Fibroblast of villous mesenchyme (primary cell): ENCODE measurements at places on chromosomes 3 and 15. TPM values are rescaled to one million over a fixed set of nuclear protein-coding genes. Genes with fewer than 3 reads are reported as not detected.

- DNase-seq = peak; percentile 29
Measured at GRCh38 chr3:128547368-128547987, 54.5 kb upstream of the GATA2 start.

- DNase-seq = peak; percentile 16
Measured at GRCh38 chr3:40623567-40623966, 98.8 kb downstream of the ZNF621 start.

- DNase-seq = no peak
Measured at GRCh38 chr15:89645680-89646079, 9.6 kb downstream of the KIF7 start.

Gene MKRN3
- 0.86 and 0.97 TPM in 2 replicates for total RNA-seq

DNA sequence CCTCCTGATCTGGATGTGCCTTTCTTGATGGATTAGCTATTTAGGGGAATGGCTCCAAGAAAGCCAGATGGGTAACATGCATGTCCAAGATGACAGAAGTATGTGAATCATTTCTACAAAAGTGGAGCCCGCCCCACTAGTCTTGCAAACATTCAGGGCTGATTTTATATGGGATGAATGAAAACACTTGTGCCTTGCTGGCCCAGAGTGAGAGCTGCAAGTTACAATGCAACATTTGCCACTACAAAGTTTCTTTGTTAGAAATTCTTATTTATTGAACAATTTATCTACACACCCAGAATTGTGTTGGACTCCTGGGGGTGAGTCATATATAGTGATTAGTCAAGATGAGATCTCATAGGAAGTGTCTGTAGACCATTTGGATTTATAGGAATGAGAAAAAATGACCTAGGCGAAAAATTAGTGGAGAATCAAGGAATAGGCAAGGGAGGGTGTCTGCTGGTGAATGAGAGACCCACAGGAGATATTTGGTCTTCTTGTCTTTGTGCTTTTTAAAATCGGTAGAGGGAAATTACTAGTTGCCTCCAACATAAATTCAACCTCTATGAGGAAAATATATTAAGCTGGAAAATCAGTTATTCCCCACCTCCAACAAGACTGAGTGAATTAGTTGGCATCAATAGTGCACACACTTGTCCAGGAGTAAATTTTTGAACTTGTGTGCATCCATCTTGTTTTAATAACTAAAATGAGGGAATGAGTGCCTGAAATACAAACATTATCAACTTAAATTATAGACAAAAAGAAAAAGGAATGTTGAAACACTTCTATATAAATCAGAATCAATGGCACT is 53.5 kb upstream of the DCBLD2 start:
- DNase-seq = no peak

DNA sequence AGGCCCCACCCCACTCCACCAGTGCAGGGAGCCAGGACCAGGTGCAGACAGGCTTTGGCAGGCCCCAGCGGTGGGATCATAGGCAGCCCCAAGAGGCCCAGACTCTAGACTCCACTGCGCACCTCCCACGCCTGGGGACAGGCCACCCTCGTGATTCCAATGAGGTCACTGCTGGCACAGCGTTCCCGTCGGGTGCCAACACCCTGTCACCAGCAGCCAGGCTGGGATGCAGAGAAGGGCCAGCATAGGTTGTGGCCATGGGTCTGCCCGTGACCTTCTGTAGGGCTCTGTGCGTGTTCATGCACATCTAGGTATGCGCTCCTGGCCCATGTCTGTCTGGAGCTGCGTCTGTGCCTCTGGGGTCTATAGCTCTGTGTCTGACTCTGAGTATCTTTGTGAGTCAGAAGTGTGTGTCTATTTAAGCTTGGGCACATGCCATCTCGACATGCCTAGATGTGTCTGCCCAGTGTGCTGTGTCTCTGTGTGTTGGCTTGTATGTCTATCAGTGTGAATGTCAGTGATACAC is 13.0 kb downstream of the VIPR1 start:
- no peak for DNase-seq

DNA sequence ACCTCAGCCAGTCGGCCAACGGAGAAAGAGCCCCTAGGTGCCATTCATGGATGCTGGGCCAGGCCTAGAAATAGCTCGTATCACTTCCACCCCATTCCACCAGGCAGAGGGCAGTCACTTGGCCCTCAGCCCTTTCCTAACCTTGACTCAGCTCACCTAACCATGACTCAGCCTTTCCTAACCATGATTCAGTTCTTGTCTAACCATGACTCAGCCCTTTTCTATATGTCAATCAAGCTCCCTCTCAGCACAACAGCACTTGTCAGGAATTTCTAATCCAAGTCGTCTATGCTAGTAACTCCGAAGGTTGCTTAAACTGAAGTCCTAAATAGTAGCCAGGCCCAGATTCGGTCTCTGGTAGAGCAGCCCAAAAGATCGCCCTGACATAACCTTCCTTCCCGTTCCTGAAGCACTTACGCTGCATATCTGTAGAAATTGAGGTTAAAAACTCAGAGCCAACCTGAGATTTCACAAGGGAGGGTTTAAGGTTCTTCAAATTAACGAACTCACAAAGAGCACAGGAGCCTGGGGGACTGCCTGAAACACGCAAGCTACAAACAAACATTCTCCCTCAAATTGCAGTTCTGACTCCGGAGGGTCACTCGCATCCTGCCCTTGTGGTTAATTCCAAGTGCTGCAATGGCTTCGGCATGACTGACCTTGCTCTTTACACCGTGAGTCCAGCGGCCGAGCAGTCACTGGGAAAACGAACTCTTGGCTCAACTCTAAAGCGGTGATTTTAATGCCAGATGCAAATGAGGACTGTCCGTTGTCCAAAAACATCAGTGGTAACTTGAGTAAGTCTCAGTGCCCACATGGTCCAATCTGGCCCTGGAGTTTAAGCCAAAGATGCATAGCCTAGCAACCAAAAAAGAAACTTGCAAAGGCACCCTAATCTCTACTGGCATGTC is 99.9 kb downstream of the ADAMTS17 start:
- peak; percentile 37 for DNase-seq

DNA sequence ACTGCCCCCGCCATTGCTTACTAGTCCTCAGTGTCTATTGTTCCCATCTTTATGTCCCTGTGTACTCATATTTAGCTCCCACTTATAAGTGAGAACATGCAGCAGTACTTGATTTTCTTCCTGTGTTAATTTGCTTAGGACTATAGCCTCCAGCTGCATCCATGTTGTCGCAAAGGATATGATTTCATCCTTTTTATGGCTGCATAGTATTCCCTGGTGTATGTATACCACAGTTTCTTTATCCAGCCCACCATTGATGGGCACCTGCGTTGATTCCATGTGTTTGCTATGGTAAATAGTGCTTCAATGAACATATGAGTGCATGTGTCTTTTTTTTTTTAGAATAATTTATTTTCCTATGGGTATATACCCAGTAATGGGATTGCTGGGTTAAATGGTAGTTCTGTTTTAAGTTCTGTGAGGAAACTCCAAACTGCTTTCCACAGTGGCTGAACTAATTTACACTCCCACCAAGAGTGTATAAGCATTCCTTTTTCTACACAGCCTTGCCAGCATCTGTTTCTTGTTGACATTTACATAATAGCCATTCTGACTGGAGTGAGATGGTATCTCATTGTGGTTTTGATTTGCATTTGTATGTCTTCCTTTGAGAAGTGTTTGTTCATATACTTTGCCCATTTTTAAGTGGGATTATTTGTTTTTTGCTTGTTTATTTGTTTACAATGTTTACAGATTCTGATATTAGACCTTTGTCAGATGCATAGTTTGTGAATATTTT is 53.7 kb downstream of the GALK2 start:
- peak; percentile 78 for DNase-seq

GRCh38 chr3:189502676-189503257 is 128.4 kb upstream of the TP63 start:
- no peak for DNase-seq

- no peak for DNase-seq
Measured at GRCh38 chr3:121126707-121127035, 218.7 kb downstream of the STXBP5L start.

GRCh38 chr3:185925353-185925752 is 12.5 kb downstream of the TRA2B start:
- DNase-seq = no peak

Gene TM4SF1
- 52.2 and 80.3 TPM in 2 replicates for total RNA-seq

DNA sequence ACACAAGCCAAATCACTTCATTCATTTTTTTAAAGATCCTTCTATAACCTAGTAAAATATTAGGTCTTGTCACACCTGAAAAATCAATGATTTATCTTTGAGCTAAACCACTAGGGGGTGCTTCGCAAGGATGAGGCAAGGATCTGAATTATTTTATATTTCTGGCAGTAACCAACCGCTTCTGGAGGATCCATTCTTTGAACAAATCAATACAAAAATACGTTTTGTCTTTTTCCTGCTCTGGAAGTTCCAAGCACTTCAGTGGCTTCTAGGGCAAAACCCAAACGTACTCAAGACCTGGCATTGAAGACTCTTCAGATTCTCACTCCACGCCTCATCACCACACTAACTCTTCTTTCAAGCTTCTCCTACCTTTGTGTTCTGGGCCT is 486 bp downstream of the LSG1 start:
- peak; percentile 55 for DNase-seq

DNA sequence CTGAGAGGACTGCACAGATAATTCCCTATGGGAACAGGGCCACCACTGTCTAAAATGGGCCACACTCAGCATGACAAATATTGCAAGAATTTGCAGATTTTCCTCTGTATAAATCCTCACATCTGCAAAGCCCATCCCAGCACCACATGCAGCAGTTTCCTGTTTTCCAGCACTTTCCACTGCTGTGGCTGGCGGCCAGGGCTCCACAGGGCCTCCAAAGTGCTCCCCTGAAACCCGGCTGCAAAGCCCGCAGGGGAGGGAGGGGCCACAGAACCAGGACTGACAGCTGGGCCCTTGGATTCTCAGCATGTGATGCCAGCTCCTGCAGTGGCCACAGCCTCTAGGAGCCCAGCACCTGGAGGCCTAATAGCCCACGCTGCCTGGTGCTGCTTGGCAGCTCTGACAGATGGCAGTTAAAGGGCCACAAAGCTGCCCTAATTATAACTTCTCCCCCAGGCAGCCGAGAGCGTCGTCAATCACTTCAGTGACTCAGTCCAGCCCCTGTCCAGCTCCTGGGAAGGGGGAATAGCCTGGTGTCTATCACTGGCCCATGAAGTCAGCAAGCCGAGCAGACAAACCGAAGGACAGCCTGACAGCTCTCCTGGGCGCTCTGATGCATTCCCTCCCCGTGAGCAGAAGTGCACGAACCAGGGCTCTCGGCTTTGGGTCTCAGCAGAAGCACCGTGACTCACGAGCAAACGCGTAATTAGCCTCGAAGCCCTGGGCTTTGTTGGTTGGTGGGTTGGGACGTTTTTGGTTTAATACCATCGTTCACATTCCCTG is 4.7 kb downstream of the LRRC15 start:
- peak; percentile 40 for DNase-seq

GRCh38 chr3:72816862-72817355 is 31.3 kb downstream of the SHQ1 start:
- no peak for DNase-seq

- no peak for DNase-seq
Measured at GRCh38 chr3:194748225-194748624, 62.5 kb downstream of the FAM43A start.

DNA sequence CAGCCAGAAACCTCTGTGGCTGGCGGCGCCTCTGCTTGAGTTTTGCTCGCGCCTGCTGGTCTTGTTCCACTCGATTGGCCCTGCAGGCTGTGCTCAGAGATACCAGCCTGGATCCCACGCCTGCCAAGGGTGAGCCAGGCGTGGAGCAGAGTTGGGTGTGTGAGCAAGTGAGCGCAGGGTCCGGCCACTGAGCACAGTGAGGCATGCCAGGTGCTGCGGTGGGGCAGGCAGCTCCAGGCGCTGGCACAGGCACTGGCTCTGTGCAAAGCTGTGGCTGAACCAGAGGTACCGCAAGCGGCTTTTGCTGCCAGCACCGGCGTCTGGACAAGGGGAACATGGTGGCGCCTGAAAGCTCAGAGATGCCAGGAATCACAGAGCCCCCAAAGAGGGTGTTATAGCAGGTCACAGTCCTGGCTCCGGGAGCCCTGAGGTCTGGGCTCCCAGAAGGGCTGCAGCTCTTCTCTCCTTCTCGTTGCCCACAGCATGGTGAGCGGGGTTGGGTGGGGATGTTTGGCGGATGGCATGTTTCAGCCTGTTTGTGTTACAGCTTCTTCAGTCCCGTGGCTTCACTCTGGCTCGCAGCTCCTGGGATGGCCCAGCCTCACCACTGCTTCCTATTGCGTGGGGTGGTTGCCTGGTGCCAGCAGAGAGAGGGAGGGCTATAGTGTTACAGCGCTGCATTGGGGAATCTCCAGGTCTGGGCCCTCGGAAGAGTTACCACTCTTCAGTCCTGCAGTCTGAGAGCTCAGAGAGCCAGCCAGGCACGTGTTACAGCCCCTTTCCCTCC is 73.9 kb downstream of the NR1D2 start:
- no peak for DNase-seq

DNA sequence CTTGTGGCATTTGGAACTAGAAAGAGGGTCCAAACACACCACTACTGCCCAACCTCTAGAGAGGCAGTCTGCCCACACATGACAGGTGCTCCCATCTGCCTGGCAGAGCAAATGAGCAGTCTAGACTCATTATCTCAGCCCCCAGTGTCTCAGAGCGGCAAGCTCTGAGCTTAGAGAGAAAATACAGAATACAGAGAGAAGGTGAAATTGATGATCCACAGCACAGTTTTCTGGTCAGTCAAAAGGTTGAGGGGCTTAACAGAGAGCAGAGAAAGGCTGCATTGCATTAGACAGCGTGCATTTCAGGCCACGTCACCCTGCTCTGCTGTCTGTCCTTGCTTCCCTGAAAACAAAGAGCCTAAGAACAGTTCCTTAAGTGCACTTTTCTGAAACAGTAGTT is 135.1 kb downstream of the KCNMB2 start:
- no peak for DNase-seq

Gene RAB8B
- 71.5 and 97.2 TPM in 2 replicates for total RNA-seq

DNA sequence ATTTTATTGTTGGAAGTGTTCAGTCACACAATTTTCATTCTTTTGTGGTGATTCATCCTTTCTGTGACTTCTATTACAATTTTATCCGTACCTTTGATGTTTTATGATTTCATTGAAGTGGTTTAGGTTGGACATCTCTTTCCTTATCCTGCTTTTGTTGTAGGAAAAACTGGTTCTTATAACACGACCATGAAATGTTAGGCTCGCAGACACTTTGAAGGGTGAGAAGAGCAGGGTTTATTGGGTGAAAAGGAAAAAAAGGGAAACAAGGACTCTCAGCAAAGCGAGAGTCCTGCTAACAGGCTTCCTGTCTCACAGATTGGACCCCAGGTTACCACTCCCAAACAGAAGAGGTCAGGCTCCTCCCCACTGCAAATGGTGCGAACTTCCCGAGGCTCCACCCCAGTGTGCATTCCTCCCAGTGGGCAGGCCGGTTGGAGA is 257.4 kb downstream of the STXBP5L start:
- DNase-seq = no peak

- no peak for DNase-seq
Measured at GRCh38 chr3:117016378-117016777, 306.8 kb downstream of the TUSC7 start.

DNA sequence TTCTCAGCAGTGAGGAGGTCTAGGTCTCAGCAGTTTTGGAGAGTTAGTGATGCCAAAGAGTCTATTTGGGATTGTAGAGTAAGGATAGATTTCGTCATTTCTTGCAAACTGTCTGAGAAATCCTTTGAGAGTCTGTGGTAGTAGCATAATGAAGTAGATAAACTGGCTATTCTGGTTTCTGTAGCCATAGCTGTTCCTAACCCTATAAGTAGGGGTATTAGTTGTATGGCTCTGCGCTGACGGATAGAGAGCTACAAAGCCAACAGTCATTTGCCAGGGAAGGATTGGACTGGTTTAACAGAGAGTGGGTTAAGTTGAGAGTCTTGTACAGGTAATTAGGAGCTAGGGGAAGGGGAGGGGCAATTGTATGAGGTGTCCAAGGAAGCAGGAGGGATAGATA is 50.6 kb downstream of the KLHDC8B start:
- no peak for DNase-seq

Gene CIDEC
- total RNA-seq = not detected in 2 replicates

- peak; percentile 15 for DNase-seq
Measured at GRCh38 chr15:97995881-97996603, 35.5 kb downstream of the ARRDC4 start.
